ENCODE measurements at places on chromosomes 16 and 17.

- no peak for DNase-seq
Observed at GRCh38 chr17:33113276-33113990, 121.8 kb downstream of the SPACA3 start.

GRCh38 chr16:50273888-50274325, 7.6 kb downstream of the ADCY7 start:
- DNase-seq = no peak

DNA sequence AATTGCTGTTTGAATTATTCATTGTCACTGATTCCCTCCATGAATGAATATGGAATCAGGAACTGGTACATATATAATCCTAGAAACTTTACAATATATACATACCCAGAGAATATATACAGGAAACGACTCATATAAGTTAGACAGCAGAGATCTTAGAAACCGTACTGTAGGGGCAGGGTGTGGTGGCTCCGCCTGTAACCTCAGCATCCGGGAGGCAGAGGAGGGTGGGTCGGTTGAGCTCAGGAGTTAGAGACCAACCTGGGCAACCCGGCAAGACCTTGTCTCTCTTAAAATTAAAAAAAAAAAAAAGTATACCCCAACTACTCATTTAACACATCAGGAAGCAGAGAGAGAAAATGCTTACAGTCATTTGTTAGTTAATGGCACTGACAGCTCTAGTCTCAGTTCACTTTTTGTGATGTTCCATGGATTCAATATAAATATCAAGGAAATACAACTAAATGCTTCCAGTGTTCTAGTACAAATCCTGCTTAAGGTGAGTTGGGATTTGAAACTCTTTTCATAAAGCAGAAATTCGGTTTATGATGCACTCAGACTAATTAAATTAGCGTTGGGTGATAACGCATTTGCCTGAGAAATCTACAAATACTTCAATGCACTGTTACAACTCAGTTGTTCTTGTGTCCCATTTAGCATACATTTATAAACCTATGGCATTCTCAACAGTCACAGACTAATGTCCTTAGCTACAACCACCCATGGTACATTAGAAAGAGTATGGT, 5.6 kb downstream of the GLG1 start:
- DNase-seq = peak; percentile 25

GRCh38 chr17:48809182-48809581, 7.8 kb downstream of the TTLL6 start:
- no peak for DNase-seq

DNA sequence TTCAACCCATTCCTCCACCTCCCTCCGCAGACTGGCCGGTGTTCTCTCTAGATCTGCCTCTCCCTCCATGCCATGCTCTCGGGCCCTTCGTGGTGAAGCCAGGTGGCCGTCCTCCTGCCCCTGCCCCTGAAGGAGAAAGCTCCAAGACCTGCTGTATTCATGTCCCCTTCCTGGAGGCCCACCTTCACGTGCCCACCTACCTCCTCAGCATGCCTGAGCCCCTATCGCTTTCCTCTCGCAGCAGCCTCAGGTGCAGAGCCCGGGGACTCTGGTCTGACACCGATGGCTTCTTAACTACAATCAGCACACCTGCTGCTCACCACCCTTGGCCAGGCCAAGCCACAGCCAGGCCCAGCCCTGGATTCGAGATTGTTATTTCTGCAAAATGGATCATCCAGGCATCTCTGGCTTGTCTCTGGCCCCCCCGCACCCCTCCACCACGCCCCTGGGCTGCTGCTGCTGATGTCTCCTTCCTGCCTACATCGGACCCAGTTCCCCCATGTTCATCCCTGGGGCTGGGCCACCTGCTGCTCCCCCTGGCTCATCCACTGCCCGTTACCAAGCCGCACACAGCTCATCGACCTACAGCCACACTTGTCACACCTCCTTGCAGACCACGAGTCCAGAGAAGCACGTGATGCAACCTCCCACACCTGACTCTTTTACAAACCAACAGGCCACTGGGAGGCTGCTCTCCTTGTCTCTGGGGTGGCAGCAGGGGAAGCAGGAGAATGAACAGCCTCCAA, 32.5 kb upstream of the TNFRSF13B start:
- no peak for DNase-seq

GRCh38 chr17:49573510-49574322, 2.0 kb upstream of the NXPH3 start:
- no peak for DNase-seq

- no peak for DNase-seq
Observed at GRCh38 chr17:48176471-48176855, 68.9 kb downstream of the SNX11 start.

DNA sequence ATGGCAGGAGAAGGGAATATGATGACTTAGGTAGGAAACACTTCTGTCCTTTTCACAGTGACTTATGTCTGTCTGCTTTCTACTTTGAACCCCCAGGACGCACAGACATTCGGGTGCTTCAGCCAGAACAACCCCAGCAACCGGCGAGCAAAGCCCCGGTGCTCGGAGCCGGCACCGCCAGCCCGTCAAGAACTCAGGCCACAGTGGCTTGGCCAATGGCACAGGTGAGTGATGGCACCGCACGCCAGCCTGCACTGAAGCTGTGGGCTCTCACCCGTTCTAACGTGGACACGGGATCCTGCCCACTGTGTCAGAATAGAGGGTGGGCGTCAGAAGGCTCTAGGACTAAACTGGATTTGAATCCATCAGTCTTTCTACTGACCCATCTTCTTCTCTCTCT, 79.4 kb upstream of the CLEC18A start:
- no peak for DNase-seq

- no peak for DNase-seq
Observed at GRCh38 chr17:9865586-9865985, 39.5 kb downstream of the RCVRN start.

DNA sequence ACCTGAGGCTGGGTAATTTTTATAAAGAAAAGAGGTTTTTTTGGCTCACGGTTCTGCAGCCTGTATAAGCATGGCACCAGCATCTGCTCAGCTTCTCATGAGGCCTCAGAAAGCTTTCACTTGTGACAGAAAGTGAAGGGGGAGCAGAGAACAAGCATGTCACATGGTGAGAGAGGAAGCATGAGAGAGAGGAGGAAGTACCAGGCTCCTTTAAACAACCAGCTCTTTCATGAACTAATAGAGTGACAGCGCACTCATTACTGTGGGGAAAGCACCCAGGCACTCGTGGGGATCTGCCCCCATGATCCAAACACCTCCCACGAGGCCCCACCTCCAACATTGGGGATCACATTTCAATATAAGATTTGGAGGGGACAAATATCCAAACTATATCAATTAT, 86.8 kb downstream of the USP32 start:
- no peak for DNase-seq

DNA sequence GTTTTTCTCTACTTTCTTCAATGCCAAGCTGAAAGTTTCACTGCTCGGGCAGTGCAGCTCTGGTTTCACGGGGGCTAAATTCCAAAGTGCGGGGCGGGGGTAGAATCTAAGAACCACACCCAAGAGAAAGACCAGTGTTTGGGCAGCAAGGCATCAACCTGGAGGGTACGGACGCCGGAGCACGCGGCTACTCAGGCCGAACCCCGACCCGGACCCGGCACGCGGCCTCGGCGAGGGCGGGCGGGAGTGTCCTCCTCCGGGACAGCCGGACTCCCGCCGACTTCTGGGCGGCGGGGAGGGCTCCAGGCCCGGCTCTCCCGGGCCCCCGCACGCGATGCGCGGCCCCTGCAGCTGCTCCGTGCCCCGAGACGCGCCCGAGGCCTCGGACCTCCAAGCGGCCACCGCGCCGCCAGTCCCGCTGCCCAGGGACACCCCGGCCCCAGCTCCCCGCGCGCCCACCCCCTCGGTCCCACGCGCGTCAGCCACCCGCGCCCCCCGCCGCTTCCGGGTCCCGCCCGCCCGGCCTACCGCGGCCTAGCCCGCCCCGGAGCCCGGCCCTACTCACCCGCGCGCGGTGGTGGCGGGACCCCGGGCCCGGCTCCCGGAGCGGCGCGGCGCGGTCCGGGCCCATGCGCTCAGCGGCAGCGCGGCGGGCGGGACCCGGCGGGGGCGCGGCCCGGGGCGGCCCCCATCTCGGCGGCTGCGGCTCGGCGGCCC, 561 bp downstream of the AXIN1 start:
- DNase-seq = no peak

DNA sequence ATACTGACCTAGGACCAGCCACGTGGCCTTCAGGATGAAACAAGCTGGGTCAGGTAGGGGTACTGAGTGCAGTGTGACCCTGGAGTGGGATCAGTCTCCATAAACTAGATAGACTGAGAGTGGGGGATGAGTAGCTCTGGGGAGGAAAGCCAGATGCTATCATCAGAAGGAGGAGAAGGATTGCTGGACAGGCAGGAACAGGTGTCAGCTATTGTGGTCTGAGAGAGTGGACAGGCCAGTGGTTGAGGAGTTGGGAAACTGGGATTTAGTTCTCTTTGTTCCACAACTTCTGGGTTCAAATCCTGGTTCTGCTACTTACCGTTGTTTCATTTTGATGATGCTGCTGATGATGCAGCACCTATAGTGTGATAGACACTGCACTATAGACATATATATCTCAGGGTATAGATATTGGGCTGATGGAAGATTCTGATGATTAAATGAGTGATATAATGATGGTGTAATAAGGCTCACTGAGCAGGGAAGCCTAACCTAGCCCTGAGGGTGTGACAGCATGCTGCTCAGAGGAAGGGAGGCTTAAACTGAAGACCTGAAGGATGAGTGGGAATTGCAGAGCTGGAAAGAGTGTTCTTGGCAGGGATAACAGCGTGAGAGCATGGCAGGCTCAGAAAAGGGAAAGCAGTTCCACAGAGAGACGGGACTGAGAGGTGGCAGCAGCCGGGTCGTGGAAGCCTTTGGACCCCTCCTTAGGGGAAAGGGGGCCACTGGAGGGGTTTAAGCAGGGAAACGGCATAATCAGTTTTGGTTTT, 66.0 kb downstream of the SNX20 start:
- DNase-seq = no peak

GRCh38 chr16:12449374-12449773, 354.3 kb downstream of the CPPED1 start:
- no peak for DNase-seq

GRCh38 chr16:74709441-74709877, 8.8 kb upstream of the MLKL start:
- DNase-seq = peak; percentile 79

DNA sequence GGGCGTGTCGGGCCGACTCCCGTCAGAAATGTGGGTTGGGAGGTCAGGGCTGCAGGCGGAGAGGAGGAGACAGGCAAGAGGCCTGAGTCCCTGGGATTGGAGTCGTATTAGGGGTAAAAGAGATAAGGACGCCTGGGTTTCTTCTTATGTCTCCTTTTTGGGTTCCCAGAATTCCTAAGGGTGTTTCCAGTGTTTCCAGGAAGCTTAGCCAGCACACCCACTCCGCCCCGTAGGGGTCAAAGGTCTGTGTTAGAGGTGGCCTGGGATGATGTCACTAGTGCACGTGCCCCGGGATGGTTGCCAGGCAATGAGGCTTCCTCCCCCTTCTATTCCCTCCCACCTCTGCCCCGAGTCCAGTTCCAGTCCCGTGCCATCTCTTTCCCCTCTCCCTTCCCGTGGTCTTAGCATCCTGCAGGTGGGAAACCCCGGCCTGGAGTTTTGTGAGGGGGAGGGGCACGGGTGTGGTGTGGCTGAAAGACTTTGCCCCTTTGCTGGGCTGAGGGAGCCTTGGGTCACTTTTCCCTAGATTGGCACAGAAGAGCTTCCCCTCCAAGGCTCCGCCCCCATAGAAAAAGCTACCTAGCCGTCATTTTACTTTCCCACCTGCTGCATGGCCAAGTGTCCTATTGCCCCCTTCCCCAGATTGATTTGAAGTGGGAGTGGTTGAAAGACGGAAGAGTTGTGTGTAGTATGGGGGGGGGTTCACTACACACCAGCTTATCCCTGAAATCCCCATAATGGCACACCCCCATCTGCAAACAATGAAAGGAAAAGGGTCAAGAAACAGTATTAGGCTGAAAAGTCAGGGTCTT, 2.8 kb downstream of the KDM6B start:
- no peak for DNase-seq

- no peak for DNase-seq
Observed at GRCh38 chr17:633641-634101, 81.0 kb downstream of the VPS53 start.

DNA sequence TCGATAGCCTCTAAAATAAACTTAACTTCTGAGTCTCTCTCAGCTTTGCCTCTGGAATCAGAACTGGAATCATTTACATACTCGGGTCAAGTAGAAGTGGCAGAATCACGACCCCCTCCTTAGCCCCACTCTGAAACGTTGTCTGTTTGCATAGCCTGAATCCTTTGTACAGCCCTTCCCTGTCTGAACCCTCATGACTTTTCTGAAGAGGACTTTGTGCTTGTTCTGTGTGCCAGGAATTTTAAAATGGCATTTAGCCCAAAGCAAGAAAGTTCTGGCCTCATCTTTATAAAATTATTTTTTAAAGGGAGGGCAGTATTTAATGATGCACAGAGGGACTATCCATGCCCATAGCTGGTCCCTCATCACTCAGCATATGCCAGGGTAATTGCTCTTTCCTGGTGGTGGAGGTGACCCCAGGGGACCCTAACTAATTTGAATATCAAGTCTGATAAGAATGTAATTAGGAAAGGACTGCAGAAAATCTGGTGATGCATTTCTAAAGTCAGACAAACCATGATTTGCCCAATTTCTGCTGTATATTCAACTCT, 342.7 kb upstream of the TNRC6C start:
- no peak for DNase-seq

GRCh38 chr17:34653511-34653910, 74.1 kb downstream of the TMEM132E start:
- no peak for DNase-seq

GRCh38 chr16:1614456-1615102, 2.4 kb downstream of the CRAMP1 start:
- DNase-seq = no peak

GRCh38 chr17:31391496-31391949, at the start of gene RAB11FIP4:
RAB11FIP4 (plus strand) TSS chr17:31391675; CDS start chr17:31391853, 178 bp downstream.
- DNase-seq = no peak

GRCh38 chr17:59751955-59752413, 44.5 kb downstream of the VMP1 start:
- no peak for DNase-seq

DNA sequence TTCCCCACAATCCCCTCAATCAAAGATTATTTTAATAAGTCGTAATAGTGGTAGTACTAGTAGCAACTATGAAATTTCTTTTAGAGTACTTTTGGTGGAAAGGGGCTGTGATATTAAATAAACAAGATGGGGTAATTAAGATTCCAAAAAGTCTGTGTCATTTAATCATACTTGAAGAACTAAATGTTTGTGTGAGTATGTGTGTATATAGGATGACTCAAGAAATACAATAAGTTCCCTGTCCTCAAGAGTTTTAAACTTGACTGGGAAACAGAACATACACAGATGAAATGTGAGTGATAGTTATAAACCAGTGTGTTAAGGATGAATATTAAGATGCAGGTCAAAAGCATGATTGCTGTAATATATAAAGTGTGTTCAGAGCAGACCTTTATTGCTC, 2.3 kb downstream of the ALDH3A2 start:
- no peak for DNase-seq

- no peak for DNase-seq
Observed at GRCh38 chr16:30728899-30729672, 19.1 kb upstream of the PHKG2 start.

Data from activated naive CD4-positive, alpha-beta T cell (primary cell).